ENCODE measurements at places on chromosomes 4 and X.

DNA sequence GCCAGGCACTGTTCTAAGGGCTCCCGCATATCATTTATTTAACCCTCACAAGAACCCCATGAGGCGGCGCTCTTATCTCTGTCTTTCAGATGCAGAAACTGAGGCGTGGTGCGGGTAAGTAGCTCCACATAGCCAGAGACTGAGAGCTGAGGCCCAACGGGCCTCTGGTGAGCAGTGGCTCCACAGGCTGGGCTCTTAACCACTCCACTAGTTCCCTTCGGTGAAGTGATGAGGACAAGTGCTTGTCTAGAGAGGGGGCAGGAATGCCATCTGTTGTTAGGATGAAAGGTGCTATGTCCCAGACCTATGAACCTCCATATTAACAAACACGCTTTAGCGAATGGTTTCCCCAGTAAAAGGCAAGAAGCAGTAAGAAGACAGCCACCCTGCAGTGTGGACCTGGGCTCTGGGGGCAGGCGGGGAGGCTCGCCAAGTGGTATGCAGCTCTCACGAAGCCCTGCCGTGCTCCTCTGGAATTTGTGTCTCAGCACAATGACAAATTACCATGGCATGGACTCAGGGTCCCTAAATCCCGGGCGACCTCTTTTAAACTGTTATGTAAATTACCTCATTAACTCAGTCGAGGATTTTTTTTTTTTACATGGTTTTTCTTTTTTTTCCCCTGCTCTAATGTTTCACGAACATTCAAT is 20.9 kb upstream of the S100G start:
- no peak for DNase-seq

DNA sequence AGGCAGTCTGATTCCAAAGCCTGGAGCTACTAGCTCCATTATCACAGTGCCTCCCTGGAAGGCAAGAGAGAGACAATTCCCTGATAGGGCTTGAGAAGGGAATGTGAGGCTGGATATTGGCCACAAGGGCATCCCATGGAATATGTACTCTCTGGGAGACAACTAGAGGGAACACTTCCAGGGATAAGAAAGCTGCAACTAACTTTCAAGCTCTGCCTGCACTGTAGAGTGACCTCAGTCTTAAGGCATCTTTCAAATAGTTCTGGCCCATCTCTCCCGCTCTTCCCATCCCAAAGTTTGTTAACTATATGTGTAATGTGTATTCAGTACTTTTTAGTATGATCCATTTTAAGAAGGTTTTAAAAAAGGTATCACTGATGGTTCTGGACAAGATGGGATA is 13.1 kb upstream of the RNF212 start:
- no peak for DNase-seq

DNA sequence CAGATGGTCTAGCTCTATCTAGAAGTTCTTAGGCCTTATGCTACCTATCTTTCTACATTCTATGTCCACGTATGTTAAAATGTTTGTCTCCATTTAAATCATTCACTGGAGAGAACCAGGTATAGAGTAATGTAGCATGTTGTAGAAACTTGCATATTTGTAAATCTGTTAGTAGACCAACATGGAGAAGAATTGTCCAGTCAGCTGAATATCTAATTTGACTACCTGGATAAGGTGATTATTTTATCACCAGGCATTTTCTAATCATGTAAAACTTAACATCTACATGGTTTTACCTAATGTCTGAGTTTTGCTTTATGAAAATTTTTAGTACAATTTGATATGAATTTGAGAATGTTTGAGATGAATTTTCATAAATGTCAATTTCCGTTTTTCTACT is 19.5 kb downstream of the REST start:
- no peak for DNase-seq

- DNase-seq: peak; percentile 25
Observed at GRCh38 chr4:10074767-10075105, 41.9 kb downstream of the WDR1 start.

GRCh38 chr4:171390626-171391025 is 422.6 kb upstream of the GALNTL6 start:
- DNase-seq: no peak

DNA sequence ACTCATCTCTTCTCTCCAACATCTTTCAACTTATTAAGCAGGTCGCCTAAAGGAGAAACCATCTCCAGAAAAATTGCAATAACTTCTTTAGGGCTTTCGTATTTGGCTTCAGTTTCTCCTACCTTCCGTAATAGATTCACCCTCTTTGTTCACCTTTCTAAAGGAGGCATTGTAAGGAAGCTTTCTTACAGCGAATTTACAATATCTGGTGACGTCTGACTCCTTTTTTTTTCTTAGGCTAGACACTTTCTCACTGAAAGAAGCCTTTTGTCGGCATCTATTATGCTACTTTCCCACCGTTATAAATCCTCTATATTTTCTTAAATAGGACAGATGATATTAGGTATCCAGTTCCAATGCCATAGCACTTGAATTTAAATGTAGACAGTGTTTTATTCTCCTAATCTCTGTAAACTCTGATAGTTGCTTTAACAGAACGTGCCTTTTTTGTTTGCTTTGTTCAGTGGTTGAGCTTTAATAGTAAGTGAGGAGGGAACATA is 302.4 kb downstream of the IL1RAPL1 start:
- DNase-seq: no peak

DNA sequence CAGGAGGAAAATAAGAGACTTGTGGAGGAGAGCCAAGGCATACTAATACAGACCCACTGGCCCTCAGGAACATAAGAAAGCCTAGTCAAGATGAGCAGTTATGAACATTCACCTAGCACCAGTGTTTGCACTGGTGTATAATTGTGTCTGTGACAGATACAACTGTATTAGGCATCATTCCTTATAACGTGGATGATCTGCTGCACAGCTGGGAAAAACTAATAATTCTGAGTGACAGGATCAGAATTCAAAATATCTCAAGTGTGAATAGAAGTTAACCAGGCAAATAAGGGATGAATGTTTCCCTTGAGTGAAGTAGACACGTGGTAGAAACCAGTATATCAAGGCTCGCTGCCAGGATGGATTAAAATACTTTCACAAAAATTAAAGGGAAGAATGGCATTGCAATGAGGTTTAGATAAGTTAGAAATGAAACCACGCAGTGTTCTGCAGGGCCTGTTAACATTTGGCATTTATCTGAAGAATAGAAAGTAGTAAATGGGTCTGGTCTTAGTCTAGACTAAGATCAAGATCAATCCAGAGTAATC is 325.9 kb downstream of the EPHA5 start:
- peak; percentile 13 for DNase-seq

- DNase-seq: no peak
Observed at GRCh38 chr4:38582889-38583470, 81.0 kb upstream of the KLF3 start.

GRCh38 chr4:182447767-182448280 is 204.6 kb downstream of the TENM3 start:
- DNase-seq: no peak

DNA sequence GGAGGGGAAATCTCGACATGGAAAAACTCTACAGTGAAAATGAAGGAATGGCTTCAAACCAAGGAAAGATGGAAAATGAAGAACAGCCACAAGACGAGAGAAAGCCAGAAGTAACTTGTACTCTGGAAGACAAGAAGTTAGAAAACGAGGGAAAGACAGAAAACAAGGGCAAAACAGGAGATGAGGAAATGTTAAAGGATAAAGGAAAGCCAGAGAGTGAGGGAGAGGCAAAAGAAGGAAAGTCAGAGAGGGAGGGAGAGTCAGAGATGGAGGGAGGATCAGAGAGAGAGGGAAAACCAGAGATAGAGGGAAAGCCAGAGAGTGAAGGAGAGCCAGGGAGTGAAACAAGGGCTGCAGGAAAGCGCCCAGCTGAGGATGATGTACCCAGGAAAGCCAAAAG is 1.3 kb downstream of the TCEAL4 start:
- DNase-seq: no peak

DNA sequence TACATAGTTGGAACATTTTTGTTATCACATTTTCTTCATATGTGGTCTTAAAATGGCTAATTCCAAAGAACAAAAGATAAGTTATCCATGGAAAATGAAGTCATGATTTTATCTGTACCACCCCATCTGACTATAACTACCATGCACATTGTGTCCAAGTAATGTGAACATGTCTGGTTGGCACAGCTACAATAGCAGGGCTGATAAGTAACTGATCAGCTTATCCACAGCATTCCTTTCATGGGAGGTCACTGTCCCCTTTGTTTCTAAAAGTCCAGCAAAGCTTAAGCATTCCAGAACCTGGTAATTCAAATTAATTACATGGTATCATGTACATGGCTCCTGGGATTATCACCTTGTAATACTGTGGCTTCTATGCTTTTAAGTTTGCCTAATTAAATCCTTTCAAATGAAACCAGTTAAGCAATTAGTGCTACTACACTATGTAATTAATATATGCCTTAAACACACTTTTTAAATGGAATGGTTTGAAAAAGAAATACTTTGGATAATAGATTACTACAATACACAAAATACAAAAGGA is 21.1 kb upstream of the SORBS2 start:
- DNase-seq: no peak

DNA sequence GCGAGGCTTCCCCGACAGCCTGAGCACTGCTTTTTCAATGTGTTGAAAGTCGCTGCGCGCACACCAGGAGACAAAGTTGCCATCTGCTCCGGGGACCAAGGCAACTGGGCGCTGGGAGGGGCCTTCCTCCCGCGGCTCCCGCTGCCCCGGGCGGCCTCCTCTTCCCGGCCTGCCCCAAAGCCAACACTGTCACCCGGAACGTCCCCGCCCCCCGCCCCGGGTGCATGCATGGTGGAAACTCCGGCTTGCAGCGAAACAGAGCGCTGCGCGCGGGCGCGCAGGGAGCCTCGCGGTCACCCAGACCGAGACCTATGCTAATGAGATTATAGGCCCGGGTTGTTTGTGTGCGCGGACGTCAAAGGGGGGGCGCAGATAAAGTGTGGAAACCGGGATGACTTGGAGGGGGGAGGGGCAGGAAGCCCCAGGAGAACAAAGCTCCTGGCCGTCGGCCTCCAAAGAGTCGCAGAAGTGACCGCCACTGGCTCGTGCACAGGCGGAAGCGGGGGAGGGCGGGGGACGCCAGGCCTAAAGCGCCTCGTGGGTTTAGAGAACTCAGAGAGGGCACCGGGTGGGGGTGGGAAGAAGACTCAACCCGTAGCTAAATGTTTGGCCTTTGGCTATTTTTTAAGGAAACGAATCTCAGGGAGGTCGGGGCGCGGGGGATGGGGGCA is 88.8 kb downstream of the BCOR start:
- no peak for DNase-seq

GRCh38 chrX:16930392-16930791 is 16.1 kb upstream of the REPS2 start:
- DNase-seq: no peak

DNA sequence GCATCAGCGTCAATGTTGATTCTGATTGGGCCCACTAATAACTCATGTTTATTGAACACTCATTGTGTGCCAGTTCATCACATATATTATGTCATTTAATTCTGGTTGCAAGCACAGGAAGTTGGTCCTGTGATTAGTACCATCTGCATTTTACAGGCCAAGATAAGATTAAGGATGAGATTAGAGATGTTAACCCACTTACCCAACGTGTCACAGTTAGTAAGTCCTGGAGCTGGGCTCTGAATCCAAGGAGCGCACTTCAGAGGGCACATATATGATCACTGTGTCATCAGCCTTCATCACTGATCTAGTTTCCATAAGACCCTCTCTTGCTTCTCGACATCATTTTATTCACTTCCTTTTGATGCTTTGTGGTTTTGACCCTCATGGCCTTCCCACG is 205.3 kb upstream of the ANXA3 start:
- DNase-seq: no peak

DNA sequence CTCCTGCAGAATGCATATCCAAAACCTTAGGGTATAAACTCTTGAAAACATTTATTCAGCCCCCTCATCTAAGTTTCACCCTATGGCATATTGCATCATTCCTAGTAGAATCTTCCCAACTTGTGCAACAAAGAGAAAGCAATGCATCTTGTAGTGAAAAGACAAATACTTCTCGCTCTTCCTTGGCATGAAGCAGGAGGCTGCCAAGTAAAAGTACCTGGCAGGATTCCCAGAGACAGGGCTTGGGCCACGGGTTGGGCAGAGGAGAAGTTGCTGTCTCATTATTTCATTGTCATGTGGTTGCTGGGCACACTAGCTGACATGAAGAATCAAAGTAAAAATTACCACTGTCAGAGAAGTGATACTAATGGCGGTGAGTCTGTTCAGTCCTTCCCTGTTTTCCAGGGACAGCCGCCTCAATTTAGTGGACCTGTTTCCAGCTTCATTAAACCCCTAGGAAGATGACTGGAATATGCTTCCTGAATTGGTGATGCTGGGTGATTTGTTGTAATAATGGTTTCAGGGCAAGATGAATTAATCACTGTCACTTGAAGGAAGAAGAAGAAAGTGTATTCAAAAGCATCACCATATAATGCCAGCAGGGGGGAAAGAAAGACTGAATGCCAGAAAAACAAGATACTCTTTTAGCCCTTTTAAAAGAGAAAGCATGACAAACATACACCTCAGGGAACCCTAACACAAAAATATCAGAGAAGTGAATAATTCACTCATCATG is 380.5 kb upstream of the IGFBP7 start:
- DNase-seq: no peak

GRCh38 chr4:38131371-38132091 is 171.3 kb downstream of the PTTG2 start:
- DNase-seq: no peak

GRCh38 chr4:170580651-170581050 is 490.9 kb upstream of the AADAT start:
- DNase-seq: no peak

DNA sequence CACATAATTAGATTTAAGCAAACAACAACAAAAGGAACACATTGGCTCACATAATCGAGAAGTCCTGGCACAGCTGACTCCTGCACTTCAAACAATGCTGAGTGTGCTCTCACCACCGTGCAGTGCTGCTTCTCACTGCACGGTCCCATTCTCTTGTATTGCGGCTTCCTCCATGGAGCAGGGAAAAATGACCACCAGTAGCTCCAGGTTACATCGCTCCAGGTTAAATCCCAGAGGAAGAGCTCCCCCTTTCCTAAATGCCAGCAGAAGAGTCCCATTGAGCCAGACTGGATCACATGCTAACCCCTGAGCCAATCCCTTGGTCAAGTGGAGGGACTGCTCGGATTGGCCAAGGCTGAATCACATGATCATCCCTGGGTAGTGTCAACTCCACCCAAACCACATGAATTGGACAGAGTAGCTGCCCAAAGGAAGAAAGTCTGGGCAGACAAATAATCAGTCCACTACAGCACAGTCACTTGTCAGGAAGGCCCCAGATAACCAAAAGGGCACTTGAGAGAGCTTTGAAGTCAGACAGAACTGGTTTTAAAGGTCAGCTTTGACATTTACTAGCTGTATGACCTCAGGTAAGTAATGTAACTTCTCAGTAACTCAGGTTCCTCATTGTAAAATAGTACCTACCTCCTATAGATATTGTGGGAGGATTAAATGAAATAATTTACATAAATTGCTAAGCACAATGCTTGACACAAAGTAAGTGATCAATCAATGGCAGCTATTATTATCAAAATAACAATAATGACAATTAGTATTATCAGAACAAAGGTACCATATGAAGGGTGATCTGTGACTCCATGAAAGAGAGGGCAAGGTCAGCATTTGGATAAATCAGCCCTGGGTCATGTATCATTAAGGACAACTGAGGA is 14.3 kb downstream of the TEC start:
- DNase-seq: no peak
